ENCODE measurements at places on chromosomes 5 and 9. TPM values are rescaled to one million over a fixed set of nuclear protein-coding genes. Genes with fewer than 3 reads are reported as not detected.

EQTN gene
- 0.26 TPM for polyA plus RNA-seq

INSL4 gene
- not detected for polyA plus RNA-seq

LRRC70 gene
- 10.3 TPM for polyA plus RNA-seq

PCDHB10 gene
- 5.8 TPM for polyA plus RNA-seq

SLC6A18 gene
- not detected for polyA plus RNA-seq

SPINK13 gene
- 0.76 TPM for polyA plus RNA-seq

OLFM1 gene
- 17.3 TPM for polyA plus RNA-seq

PCDH12 gene
- polyA plus RNA-seq, result 36.6 TPM

HARS2 gene
- 49.2 TPM for polyA plus RNA-seq

ZNF474 gene
- 2.2 TPM for polyA plus RNA-seq

SPTLC1 gene
- 81.6 TPM for polyA plus RNA-seq

SHISAL2B gene
- polyA plus RNA-seq, result 7.4 TPM

PRR16 gene
- 11.4 TPM for polyA plus RNA-seq

Data from left lung (tissue), 14 donors.